ENCODE measurements at places on chromosomes 1 and 21.

DNA sequence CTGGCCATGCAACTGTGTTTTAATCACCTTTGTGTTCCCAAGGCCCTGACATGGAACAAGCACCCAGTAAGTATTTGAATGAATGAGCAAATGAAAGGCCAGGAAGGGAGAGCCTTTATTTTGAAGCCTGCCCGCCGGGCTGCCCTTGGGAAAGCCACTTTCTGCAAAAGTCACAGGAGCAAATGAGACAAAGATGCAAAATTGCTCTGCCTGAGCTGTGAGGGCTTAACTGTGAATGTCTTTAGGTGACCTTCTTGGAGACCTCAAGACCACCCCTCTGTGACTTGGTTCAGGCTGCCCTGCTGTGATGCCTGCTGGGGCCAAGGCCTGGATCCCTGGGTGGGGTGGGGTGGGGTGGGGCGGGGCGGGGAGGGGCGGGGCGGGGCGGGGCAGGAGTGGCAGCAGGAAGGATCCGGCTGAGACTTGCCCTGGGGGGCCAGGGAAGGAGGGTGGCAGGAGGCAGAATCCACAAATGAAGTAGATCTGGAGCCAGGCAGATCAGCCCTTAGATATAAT is 54.0 kb downstream of the RUNX3 start:
- DNase-seq: no peak

- DNase-seq: no peak
Observed at GRCh38 chr1:16461681-16462080, 21.2 kb downstream of the NECAP2 start.

GRCh38 chr1:149917571-149918144 is at the start of gene SV2A:
TSS of gene SV2A (minus strand) at chr1:149917844. CDS start at chr1:149913840, 4,004 bp downstream.
- DNase-seq: peak; percentile 82

GRCh38 chr1:155946633-155947219 is 5.3 kb downstream of the RXFP4 start:
- no peak for DNase-seq

DNA sequence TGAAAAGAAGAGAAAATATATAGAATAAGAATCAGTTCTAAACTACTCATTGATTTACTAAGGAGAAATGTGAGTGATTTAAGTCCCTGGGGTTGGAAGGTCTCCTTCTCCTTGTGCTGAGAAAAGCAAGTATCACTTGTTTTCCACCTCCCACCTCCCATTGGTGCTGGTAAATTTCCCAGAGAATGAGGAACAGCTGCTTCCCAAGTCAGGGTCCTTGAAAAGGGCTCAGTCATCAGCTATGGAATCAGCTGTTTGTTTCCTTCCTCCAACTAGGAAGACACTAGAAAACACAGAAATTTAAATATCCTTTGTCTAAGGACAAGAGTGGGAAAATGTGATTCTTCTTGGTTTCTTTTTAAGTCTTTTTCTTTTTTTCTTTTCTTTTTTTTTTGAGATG is 131.3 kb upstream of the C1orf21 start:
- DNase-seq: no peak

- DNase-seq: no peak
Observed at GRCh38 chr1:226950871-226951270, 10.8 kb downstream of the COQ8A start.

DNA sequence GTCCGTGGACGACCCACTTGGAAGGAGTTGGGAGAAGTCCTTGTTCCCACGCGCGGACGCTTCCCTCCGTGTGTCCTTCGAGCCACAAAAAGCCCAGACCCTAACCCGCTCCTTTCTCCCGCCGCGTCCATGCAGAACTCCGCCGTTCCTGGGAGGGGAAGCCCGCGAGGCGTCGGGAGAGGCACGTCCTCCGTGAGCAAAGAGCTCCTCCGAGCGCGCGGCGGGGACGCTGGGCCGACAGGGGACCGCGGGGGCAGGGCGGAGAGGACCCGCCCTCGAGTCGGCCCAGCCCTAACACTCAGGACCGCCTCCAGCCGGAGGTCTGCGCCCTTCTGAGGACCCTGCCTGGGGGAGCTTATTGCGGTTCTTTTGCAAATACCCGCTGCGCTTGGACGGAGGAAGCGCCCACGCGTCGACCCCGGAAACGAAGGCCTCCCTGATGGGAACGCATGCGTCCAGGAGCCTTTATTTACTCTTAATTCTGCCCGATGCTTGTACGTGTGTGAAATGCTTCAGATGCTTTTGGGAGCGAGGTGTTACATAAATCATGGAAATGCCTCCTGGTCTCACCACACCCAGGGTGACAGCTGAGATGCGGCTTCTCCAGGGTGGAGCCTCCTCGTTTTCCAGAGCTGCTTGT is 32.4 kb downstream of the PRMT2 start:
- DNase-seq: peak; percentile 42

GRCh38 chr1:153387785-153388184 is 3.1 kb downstream of the S100A8 start:
- DNase-seq: no peak

DNA sequence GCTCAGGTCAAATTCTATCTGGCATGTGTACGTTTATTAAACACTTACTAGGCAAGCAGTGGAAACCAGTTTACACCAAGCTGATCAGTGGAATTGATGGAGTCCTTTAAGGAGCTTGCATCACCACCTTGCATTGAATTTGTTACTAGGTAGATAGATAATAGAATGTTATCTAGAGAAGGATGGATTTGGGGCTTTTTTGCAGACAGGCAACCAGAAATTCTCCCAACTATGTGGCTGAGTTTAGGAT is 44.9 kb downstream of the HHAT start:
- no peak for DNase-seq

DNA sequence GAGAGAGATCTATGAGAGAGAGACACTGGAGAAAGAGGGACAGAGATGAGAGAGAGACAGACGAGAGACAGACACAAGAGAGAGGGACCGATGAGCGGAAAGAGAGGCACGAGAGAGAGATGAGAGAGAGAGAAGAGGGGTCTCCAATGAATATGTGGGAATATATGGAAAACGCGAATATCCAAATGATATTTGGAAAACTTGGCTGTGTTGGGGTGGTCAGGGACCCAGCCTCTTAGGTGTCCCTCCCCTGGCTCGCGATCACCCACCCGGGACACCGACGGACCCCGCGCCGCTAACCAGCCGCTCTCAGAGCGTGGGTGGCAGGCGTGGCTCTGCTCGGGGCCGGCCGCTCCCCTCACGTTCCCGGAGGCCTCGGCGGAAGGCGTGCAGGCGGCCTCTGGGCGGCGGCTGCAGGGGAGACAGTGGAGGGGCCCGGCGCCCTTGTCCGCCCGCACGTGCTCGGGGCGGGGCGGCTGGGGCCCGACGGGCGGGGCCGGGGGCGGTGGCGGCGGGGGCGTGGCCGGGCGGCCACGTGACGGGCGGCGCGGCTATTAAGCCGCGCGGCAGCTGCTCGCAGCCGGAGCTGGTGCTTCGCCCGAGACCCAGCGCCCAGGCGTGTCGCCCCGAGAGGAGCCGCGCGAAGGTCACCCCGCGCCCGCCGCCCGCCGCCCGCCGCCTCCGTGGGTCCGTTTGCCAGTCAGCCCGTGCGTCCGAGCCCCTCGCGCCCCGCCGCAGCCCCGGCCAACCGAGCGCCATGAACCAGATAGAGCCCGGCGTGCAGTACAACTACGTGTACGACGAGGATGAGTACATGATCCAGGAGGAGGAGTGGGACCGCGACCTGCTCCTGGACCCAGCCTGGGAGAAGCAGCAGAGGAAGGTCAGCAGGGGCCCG is at the start of gene ACTN2:
ACTN2 (plus strand) TSS at position 583 of the 898 bp plus-strand sequence; CDS start at position 758, 175 bp downstream.
- peak; percentile 14 for DNase-seq

- DNase-seq: no peak
Observed at GRCh38 chr1:248792342-248792741, 33.4 kb downstream of the SH3BP5L start.

GRCh38 chr1:170692866-170693575 is 29.1 kb downstream of the PRRX1 start:
- no peak for DNase-seq

GRCh38 chr1:184930232-184930631 is 44.1 kb downstream of the NIBAN1 start:
- peak; percentile 88 for DNase-seq

- no peak for DNase-seq
Observed at GRCh38 chr1:177227978-177228692, 57.4 kb downstream of the BRINP2 start.

- DNase-seq: no peak
Observed at GRCh38 chr1:116379057-116379630, 6.1 kb downstream of the ATP1A1 start.

GRCh38 chr1:8206391-8206790 is 111.5 kb upstream of the SLC45A1 start:
- DNase-seq: no peak

DNA sequence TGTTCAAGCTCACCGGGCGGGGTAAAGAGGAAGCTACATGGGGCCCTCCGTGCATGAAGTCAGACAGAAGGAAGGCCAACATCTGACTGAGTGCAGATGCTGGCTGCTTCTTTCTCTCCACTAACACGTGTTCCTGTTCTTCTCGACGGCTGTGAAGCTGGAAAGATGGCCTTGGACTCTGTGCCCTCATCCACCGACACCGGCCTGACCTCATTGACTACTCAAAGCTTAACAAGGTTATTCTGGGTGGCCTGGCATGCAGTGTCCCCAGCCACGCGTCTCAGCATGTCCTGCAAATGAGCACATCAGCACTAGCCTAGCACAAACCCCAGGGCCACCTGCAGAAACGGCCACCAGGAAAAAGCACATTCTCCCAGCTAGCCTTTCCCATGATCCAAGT is 41.2 kb downstream of the ACTN2 start:
- no peak for DNase-seq

DNA sequence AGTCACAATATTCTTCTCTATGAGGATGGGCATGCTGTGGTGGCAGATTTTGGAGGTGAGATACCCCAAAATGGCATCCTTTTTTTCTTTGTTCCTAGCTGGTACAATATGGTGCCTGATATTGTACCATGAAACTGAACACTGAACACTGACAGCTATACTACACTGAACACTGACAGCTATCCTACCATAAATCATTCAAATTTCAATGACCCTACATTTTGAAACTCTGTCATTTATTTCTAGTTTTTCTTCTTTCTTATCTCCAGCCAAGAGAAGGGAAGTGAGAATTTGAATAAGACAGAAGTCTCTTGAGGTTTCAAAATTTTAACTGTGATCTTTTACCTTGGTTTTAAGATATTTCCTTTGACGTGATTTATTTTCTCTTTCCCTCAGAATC is 76.3 kb downstream of the LRRC53 start:
- DNase-seq: no peak

DNA sequence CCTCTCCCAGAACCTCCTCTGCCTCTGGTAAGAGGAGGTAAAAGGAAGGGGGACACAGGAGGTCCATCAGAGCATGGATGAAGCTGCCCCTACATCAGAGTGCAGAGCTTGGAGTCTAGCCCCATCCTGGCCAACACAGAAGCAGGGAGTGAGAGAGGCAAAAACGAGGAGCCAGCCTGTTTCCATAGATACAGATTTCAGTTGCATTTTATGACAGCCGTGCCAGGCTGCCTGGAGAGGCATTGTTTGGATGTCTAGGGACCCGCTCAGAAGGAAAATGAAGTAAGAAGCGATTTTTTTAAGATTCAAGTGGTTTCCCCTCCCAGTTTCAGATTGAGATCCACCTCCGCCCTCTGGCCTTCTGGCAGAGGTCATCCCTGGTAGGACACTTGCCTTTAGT is 11.5 kb upstream of the GJA8 start:
- DNase-seq: no peak
